Cardiac atrium fibroblast (primary cell): ENCODE measurements at places on chromosomes 7 and 10. TPM values are rescaled to one million over a fixed set of nuclear protein-coding genes. Genes with fewer than 3 reads are reported as not detected.

ICA1 gene
- total RNA-seq = not detected in 2 replicates

MCM10 gene
- total RNA-seq = 2.2 and 2.6 TPM in 2 replicates

EIF3B gene
- total RNA-seq = 145 and 161 TPM in 2 replicates

RBM20 gene
- not detected in 2 replicates for total RNA-seq

UPP1 gene
- 11.6 and 33.7 TPM in 2 replicates for total RNA-seq

UNC5B gene
- 54.9 and 89.7 TPM in 2 replicates for total RNA-seq

POMZP3 gene
- total RNA-seq = 4.2 TPM in 2 replicates

SORCS1 gene
- not detected in 2 replicates for total RNA-seq

LAMB1 gene
- total RNA-seq = 453 and 515 TPM in 2 replicates

DMBT1 gene
- total RNA-seq = not detected in 2 replicates

VWA2 gene
- total RNA-seq = not detected in 2 replicates

SPDYE2 gene
- total RNA-seq = not detected in 2 replicates

MAT1A gene
- not detected in 2 replicates for total RNA-seq

PRKCQ gene
- total RNA-seq = 0.32 TPM in 1 of 2 replicates, not detected in the other

CNPY1 gene
- not detected in 2 replicates for total RNA-seq

PPP1R17 gene
- not detected in 2 replicates for total RNA-seq

MMD2 gene
- total RNA-seq = not detected in 2 replicates

C10orf67 gene
- not detected in 2 replicates for total RNA-seq

CYP2E1 gene
- total RNA-seq = not detected in 2 replicates

OR6V1 gene
- not detected in 2 replicates for total RNA-seq

GRM8 gene
- total RNA-seq = not detected in 2 replicates

VSTM2A gene
- not detected in 2 replicates for total RNA-seq

SEMA4G gene
- 0.81 and 4.2 TPM in 2 replicates for total RNA-seq

COL26A1 gene
- not detected in 2 replicates for total RNA-seq

GIMAP6 gene
- total RNA-seq = under 0.01 and 0.32 TPM in 2 replicates

MYO1G gene
- not detected in 2 replicates for total RNA-seq

TMEM254 gene
- 11.7 and 17.7 TPM in 2 replicates for total RNA-seq

ADGRA1 gene
- total RNA-seq = not detected in 2 replicates

SPAM1 gene
- total RNA-seq = not detected in 2 replicates

PVRIG gene
- total RNA-seq = not detected in 2 replicates

PWWP2B gene
- total RNA-seq = 4.7 and 6.5 TPM in 2 replicates

SPDYE11 gene
- total RNA-seq = not detected in 2 replicates
